SW480 (cell line): ENCODE measurements at places on chromosomes 11 and 22.

DNA sequence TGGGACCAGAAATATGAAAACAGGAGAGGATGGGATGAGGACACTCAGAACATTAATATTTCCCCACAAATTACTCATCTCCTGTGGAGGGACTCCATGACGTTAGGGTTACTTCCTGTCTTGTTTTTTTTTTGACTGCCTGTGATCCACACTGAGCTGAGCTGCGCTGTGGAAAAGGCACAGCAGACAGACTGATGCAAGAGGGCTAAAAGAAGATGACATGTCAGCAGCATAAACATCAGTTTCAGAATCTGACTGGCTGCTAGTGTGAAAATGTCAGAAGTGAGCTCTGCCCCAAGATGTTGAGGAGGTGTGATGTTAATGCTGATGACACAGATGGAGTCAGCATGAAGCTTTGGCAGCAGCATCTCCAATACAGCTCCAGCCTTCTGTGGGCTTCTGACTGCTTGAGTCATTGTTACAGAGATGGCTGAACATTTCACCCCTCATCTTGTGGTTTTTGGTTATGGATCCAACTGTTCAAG is 286.8 kb downstream of the BLID start:
- DNase-seq = peak; percentile 33

DNA sequence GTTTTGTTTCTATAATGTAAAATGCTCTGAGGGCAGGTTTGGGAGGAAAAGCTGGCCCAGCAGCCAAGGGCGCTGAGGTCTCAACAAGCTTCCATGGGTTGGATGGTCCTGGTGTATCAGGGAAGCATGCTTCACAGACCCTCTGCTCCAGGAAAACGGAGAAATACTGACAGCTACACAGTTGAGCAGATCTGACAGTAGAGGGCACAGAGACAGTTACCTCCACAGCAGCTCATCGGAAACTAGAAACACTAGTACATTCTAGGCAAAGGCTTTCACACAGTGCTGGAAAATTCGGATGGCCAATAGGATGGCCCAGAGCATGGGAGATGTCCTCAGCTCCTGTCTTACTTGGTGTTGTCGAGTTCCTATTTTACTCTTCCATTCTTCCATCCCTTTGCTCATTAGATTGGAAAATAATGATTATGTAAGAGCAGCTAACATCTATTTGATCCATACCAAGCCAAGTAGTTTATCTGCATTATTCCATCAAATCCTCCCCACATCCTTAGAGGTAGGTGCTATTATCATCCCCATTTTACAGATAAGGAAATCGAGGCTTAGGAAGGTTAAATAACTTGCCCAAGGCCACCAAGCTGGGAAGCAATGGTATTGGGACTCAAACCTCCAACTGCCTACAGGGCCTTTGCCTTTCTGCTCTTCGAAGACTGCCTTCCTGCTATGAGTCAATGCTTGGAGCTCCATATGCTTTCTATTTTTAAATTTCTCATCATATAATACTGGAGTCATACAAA is 28.3 kb downstream of the LMO2 start:
- no peak for DNase-seq

DNA sequence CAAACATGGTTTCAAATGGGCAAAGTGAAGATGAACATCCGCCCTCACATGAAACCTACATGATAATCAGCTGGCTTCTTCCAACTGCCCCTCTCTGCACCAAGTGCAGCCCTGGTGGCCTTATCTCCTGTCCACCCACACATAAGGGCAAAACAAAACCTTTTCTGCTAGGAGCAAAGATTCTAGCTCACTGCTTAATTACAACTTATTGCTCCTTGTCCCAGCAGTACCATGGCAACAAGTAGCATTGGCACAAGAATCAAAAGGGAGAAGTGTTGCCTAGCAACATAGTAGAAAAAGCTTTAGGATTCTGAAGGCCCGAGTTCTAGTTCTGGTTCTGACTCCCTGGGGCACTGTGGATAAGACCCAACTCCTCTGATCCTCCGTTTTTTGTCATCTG is 68.7 kb upstream of the BMAL1 start:
- DNase-seq = no peak

DNA sequence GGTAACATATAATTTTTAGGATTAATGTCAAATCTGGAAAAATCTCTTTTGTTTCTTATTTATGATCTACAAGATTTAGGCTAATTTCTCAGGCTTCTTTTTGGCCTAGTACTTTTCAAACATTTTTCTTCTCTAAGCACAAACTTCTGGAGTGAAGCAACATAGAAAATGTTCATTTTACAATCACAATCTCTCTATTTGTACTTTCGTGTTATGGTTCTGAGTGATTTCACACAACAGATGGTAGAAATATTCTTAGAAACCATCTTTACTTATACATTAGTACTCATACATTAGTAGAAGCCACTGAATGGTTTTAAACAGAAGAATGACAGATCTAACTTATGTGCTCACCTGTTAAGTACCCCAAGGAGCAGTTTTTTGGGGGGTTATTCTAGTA is 106.3 kb upstream of the ANO3 start:
- no peak for DNase-seq

GRCh38 chr11:128890543-128891368 is at the start of gene KCNJ5:
TSS of gene KCNJ5 (plus strand) at chr11:128891356. CDS start at chr11:128911274, 19,918 bp downstream.
- DNase-seq = peak; percentile 63

DNA sequence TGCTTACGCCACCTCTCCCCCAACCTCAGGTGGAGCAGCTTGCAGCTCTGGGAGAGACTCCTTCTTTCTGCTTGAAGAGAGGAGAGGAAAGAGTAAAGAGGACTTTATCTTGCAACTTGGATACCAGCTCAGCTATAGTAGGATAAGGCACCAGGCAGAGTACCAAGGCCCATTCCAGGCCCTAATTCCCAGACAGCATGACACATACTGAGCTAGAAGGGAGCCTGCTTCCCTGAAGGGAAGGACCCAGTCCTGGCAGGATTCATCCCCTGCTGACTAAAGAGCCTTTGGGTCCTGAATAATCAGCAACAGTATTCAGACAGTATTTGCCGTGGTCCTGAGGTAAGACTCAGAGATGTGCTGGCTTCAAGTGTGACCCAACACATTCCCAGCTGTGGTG is 41.4 kb downstream of the PPME1 start:
- DNase-seq = no peak

DNA sequence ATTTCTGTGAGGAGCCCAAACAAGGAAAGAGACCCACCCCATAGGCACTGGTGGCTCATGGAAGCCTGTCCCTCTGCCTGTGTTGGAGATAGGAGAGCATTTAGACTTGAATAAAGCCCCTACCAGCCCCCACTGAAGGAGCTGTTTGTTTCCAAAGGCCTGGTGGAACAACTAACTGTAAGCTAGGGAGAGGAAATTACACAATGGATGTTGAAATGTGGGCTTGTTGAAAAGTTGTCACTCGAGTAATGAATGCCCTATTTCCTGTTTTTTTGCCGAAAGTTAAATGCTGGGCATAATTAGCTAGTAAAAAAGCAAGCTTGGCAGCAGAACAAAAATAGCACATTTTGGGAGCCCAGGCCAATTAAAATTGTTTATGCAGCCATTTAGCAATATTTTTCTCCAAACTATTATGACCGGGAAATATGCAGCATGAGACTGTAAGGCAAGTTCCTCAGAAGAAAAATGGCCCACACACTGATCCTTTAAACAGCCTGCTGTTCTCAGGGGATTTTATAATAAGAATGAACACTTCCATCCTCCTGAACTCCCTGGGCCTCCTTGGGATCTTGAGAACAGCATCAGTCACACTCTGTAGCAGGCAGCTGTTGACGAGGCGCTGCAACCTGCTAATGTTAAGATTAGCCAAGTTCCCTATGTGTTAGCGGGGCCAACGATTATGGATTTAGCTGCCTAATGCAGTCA is 38.6 kb upstream of the LMO2 start:
- DNase-seq = no peak

- peak; percentile 36 for DNase-seq
Measured at GRCh38 chr11:15720460-15720859, 605.7 kb downstream of the INSC start.

DNA sequence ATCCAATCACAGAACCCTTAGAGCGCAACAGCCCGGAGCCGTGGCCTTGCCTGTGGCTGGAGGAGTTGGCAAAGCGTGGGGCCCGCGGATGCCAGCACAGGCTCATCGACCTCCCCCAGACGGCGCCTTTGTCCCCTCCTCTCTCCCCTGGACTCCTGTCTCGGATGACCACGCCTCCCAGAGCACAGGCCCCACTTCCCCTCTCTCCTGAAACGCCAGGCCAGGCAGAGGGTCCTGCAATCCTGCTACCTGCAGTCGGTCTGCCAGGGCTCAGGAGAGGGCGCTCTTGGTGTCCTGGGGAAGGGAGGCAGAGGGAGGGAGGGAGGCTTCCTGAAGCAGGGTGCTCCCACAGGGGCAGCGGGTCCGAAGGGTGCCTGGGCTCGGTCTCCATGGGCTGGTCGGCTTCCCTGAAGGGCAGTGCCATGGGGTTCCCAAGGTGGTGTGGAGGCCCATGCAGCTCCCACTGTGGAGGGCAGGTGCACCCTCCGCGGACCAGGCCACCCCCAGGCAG is 16.6 kb upstream of the TTLL12 start:
- DNase-seq = no peak
